ENCODE measurements at places on chromosomes 5 and 9.

DNA sequence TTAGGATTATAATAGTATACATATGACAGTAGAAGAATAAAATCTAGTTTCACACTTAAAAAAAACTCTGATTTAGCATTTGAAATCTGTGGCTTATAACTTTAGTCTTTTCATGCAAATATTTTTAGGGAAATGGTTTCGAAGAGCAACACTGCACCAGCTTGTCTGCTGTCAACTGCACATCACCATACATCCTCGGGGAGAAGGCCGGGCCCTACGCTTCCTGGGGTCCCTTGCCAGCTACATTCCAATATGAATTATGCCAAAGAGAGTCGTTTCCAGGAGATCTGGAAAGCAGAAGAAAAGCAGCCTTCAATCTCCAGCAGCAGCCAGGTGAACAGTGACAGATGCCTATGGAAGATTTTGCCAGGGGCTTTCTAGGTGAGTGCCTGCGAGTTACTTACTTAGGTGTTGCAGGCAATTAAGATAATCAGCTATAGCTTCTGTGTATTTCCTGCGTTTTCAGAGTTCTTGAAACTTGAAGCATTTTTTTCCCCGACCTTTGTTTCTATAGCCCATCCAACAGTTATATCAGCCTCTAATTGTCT, 166.8 kb downstream of the TRPM3 start:
- H3K4me1 ChIP-seq: no peaks in the 10 kb centered on the region
- H3K27me3 ChIP-seq: no peaks in the 10 kb centered on the region
- H3K27ac ChIP-seq: no peak overlapping the region
- no peak overlapping the region for H3K4me3 ChIP-seq
- H3K36me3 ChIP-seq: no peaks in the 10 kb centered on the region

GRCh38 chr5:39231705-39232525, 12.6 kb upstream of the FYB1 start:
- H3K4me3 ChIP-seq: no peak overlapping the region
- H3K4me1 ChIP-seq: peaks cover 19% of the 10 kb centered on the region
- no peaks in the 10 kb centered on the region for H3K36me3 ChIP-seq
- H3K27me3 ChIP-seq: no peaks in the 10 kb centered on the region
- H3K27ac ChIP-seq: peak overlapping the region; percentile 83

- no peaks in the 10 kb centered on the region for H3K4me1 ChIP-seq
- no peak overlapping the region for H3K4me3 ChIP-seq
- no peak for DNase-seq
Observed at GRCh38 chr5:60377826-60378225, 322.1 kb downstream of the DEPDC1B start.

GRCh38 chr5:176401281-176402205, 13.0 kb downstream of the HIGD2A start:
- H3K27ac ChIP-seq: no peak overlapping the region
- H3K4me3 ChIP-seq: no peak overlapping the region

- no peak overlapping the region for H3K4me3 ChIP-seq
- H3K27ac ChIP-seq: no peak overlapping the region
- H3K27me3 ChIP-seq: peaks cover 1% of the 10 kb centered on the region
- no peaks in the 10 kb centered on the region for H3K36me3 ChIP-seq
Observed at GRCh38 chr9:88808761-88809354, 182.4 kb upstream of the S1PR3 start.

DNA sequence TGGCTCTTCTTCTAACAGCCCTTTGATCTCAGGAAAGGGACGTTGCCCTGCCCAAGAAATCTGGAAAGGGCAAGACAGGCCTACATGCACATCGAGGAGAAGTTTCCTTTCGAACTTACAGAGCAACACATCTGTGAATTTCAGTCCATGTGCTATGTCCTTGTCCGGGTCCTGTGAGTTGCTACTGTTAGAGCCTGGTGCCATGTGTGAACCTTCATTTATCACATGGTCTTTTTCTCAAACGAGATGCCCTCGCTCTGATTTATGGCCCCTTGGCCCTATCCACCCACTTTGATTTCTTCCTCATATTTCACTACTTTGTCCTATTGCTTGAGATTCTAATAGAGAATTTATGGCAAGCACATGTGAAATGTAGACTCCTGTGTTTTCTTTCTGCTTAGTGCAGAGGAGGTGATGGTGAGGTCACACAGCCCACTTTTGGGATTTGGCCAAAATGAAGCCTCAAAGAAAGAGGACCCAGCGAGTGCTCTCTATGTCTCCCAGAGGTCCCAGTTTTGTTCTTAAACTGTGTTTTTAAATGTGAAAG, 153.1 kb downstream of the SNCAIP start:
- no peak overlapping the region for H3K4me3 ChIP-seq
- DNase-seq: no peak
- no peaks in the 10 kb centered on the region for H3K4me1 ChIP-seq
- H3K27me3 ChIP-seq: no peaks in the 10 kb centered on the region

DNA sequence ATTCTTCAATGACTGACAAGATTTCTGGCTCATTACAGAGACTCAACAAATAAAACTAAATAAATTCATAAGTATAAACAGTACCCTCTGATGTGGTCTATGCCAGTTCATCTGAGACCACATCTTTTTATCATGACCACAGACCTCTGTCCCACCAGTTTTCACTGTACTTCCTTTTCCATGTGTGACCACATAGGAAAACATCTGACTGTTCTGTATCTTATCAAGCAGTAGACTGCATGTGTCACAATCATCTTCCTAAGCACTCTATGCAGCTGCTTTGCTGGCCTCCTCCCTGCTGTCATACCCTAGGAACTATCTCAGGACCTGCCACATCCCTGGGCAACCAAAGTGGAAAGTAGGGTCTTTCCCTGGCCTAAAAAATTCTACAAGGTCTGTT, 205.0 kb upstream of the ZNF462 start:
- no peaks in the 10 kb centered on the region for H3K4me1 ChIP-seq
- H3K27me3 ChIP-seq: no peaks in the 10 kb centered on the region
- H3K27ac ChIP-seq: no peak overlapping the region

- H3K4me1 ChIP-seq: peaks cover 25% of the 10 kb centered on the region
- DNase-seq: no peak
- H3K4me3 ChIP-seq: peak overlapping the region; percentile 44
- H3K27me3 ChIP-seq: no peaks in the 10 kb centered on the region
- H3K27ac ChIP-seq: no peak overlapping the region
- H3K36me3 ChIP-seq: peaks cover 7% of the 10 kb centered on the region
Observed at GRCh38 chr5:134634227-134634626, 1.6 kb upstream of the SAR1B start.

GRCh38 chr9:91949946-91950664, at the start of gene ROR2:
Gene ROR2, minus strand, starts transcription at chr9:91950228.
- H3K4me3 ChIP-seq: peak within 1 kb of the TSS; percentile 74
- peak; percentile 72 for DNase-seq
- peaks cover 74% of the 10 kb centered on the region for H3K27me3 ChIP-seq
- H3K36me3 ChIP-seq: no peaks in the 10 kb centered on the region
- H3K27ac ChIP-seq: no peak within 1 kb of the TSS
- H3K4me1 ChIP-seq: peaks cover 16% of the 10 kb centered on the region

DNA sequence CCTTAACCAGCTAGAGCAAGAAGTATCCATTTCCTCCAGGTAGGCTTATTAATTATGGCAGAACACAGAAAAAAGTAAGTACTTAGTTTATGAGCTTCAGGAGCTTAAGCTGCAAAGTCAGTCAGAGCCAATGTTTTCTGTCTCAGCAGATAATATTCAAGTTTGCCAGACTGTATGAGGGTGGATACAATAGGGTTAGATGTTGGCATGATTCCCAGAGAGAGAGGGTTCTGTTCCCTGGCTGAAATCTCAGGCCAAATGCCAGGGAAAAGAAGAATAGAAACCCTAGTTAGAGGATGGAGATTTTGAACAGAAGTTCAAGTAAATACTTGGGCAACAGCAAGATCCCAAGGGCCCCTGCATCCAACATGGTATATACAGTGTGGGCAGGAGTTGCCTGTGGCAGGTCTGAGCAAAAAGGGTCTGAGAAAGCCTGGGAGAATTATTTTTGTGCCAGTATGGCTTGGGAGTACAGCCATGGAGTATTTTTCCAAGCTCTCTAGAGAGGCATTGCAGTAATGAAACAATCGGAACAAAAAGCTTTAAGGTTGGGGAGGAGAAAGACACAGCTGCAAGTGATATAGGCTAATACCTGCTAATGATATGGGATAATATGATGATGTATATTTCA, 31.0 kb upstream of the ISOC1 start:
- peaks cover 5% of the 10 kb centered on the region for H3K27me3 ChIP-seq
- no peaks in the 10 kb centered on the region for H3K36me3 ChIP-seq
- H3K4me3 ChIP-seq: no peak overlapping the region
- no peaks in the 10 kb centered on the region for H3K4me1 ChIP-seq
- DNase-seq: no peak

- H3K36me3 ChIP-seq: no peaks in the 10 kb centered on the region
- peaks cover 2% of the 10 kb centered on the region for H3K27me3 ChIP-seq
- no peak overlapping the region for H3K4me3 ChIP-seq
- peaks cover 4% of the 10 kb centered on the region for H3K4me1 ChIP-seq
- H3K27ac ChIP-seq: no peak overlapping the region
- DNase-seq: no peak
Observed at GRCh38 chr9:38359689-38360385, 32.7 kb upstream of the ALDH1B1 start.

GRCh38 chr5:83422284-83422683, 49.3 kb upstream of the VCAN start:
- H3K27me3 ChIP-seq: no peaks in the 10 kb centered on the region
- no peaks in the 10 kb centered on the region for H3K4me1 ChIP-seq
- DNase-seq: no peak
- H3K36me3 ChIP-seq: no peaks in the 10 kb centered on the region
- H3K27ac ChIP-seq: no peak overlapping the region

GRCh38 chr9:3237121-3237520, 288.7 kb downstream of the RFX3 start:
- no peak overlapping the region for H3K27ac ChIP-seq
- no peaks in the 10 kb centered on the region for H3K36me3 ChIP-seq
- peaks cover 6% of the 10 kb centered on the region for H3K4me1 ChIP-seq
- no peak for DNase-seq
- H3K27me3 ChIP-seq: no peaks in the 10 kb centered on the region

DNA sequence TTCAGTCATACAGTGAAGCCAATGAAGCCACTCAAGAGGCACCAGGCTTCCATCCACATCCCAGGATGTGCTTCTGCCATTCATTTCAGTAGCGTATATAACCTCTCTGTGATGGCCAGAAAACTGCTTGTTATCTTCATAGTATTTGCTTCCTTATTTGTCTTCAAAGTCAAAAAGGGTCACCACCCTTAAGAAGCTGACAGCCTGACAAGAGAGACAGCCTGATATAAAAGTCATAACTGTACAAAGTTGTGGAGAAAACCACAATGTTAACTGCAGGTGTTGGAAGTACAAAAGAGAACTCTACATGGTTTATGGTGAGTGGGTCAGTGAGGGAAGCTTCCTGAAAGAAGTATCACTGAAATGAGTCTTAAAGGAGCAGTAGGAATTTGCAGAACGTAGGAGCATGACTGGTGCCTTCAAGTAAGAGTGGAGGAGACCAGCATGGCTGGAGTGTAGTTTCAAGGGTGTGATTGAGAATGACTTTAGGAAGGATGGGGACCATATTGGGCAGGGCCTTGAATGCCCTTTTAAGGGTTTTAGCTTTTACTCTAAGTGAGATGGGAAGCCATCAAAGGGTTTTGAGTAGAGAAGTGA, 33.7 kb downstream of the NIM1K start:
- H3K27me3 ChIP-seq: no peaks in the 10 kb centered on the region
- no peaks in the 10 kb centered on the region for H3K36me3 ChIP-seq
- no peak overlapping the region for H3K27ac ChIP-seq
- no peak overlapping the region for H3K4me3 ChIP-seq
- DNase-seq: no peak

DNA sequence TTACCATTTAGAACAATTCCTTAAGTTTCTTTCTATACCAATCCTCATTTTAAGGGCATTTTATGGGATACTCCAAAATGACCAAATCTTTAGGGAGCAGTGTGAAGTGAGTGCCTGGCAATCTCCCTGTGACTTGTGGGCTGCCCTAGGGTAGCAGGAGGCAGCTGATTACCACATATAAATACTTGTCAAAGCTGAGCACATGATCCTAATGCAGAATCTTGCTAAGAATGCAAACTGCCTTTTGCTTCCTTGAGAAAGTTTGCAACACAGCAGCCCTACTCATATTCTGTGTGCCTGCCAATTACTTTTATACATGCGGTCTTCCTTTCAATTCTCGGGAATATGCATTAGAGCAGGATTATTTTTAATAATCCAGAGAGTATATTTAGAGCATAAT, 18.2 kb upstream of the NREP start:
- no peaks in the 10 kb centered on the region for H3K36me3 ChIP-seq
- no peaks in the 10 kb centered on the region for H3K4me1 ChIP-seq
- H3K27me3 ChIP-seq: peaks cover 19% of the 10 kb centered on the region
- no peak for DNase-seq
- no peak overlapping the region for H3K4me3 ChIP-seq
- H3K27ac ChIP-seq: no peak overlapping the region

DNA sequence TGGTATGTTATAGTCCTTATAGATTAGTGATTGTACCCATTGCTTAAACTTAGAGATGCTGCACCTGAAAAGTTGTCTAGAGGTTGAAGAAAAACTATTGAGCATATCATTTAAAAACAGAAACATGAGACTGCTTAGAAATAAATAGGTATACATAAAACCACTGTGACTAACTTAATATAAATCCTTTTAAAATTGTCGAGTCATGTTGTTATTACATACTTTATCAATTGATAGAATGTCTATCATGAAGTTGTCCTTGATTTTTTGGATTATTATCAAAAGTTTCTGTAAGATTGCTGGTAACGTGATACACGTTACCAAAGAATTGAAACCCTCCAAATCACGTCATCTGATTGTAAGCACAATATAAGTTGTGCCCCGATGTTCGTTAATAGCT, 35.3 kb upstream of the VCAN start:
- no peaks in the 10 kb centered on the region for H3K4me1 ChIP-seq
- no peak for DNase-seq
- H3K36me3 ChIP-seq: no peaks in the 10 kb centered on the region
- no peak overlapping the region for H3K4me3 ChIP-seq

- H3K36me3 ChIP-seq: no peaks in the 10 kb centered on the region
- H3K27ac ChIP-seq: no peak overlapping the region
- DNase-seq: no peak
- no peak overlapping the region for H3K4me3 ChIP-seq
- peaks cover 5% of the 10 kb centered on the region for H3K27me3 ChIP-seq
Observed at GRCh38 chr9:105676351-105676923, 14.2 kb downstream of the TAL2 start.

- no peaks in the 10 kb centered on the region for H3K4me1 ChIP-seq
- H3K27me3 ChIP-seq: no peaks in the 10 kb centered on the region
- no peak overlapping the region for H3K27ac ChIP-seq
- H3K4me3 ChIP-seq: no peak overlapping the region
- DNase-seq: no peak
Observed at GRCh38 chr5:116613445-116613844, 38.8 kb upstream of the SEMA6A start.

- no peak overlapping the region for H3K4me3 ChIP-seq
- H3K36me3 ChIP-seq: no peaks in the 10 kb centered on the region
- no peak overlapping the region for H3K27ac ChIP-seq
Observed at GRCh38 chr5:17816944-17817343, 182.7 kb downstream of the TAF11L14 start.

GRCh38 chr9:125990793-125991220, 243.6 kb downstream of the PBX3 start:
- no peak overlapping the region for H3K27ac ChIP-seq
- no peak for DNase-seq
- no peak overlapping the region for H3K4me3 ChIP-seq
- no peaks in the 10 kb centered on the region for H3K36me3 ChIP-seq
- no peaks in the 10 kb centered on the region for H3K27me3 ChIP-seq
- H3K4me1 ChIP-seq: no peaks in the 10 kb centered on the region

Measured in activated CD4-positive, alpha-beta memory T cell treated with anti-CD3 and anti-CD28 coated beads, Interleukin-2, amount 10 ng/mL, durations not matched to agents 7 days and 5 days (primary cell).